T-cell (primary cell): ENCODE measurements at places on chromosomes 2 and 18. TPM values are rescaled to one million over a fixed set of nuclear protein-coding genes. Genes with fewer than 3 reads are reported as not detected.

FSIP2 gene
- total RNA-seq, result 0.70 TPM

ZNF385B gene
- 0.12 TPM for total RNA-seq

ANKRD29 gene
- 0.48 TPM for total RNA-seq

DNA sequence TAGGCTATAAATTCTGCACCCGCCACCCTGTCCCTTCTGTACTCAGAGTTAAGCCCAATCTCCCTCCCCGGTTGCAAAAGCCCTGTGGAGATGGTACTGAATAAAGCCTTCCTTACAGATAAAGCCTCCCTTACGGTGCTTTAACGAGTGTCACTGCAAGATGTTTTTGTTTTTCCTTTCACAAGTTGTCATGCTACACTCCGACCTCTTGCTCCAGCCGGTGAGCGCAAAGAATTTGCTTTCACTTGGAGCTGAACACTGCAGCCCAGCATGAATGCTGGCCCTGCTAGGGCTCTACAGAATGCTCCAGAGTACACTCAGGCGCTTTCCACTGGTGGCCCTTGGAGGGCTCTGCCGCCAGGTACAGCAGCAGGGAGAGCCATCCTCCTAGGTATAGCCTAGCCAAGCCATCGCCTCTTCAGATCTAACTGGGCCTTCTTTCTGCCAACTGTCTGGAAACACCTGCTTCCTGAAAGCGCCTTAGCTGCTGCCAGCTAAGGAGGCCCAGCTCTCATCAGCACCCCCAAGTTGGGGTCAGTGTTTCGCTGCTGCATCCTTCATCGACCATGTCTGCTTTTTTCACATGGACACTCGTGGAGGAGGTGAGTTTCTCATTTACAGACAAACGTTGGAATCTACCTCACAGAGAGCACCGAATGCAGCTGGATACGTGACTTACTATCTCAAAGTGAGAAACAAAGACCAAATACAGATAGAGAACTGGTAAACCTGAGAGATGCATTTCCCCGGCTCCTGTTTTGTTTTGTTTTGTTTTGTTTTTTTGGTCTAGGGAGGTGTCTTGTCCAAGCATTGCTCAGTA is 13.4 kb upstream of the CREG2 start:
- DNase-seq, result no peak

DNA sequence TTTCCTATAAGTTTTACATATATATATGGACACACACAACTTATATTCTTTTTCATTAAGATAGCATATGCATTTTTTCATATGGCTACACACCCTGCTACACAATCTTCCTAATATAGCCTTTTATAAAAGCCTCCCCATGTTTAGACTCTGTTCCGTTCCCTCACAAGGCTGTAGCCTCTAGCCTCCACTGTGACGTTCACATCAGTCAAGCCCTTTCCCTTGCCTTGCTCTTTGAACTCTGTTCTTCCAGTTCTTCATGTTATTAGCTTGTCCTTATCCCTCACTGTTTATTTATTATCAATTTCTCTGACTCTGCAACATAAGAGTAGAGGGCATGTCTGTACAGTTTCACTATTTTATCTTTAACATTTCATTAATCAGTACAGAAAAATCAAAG is 38.9 kb downstream of the HADHB start:
- no peak for DNase-seq

GRCh38 chr2:236986524-236987330 is 99.0 kb upstream of the COPS8 start:
- no peak for DNase-seq

- no peak for DNase-seq
These were observed 13.2 kb downstream of the ORC4 start for GRCh38 chr2:148007219-148007900.

DNA sequence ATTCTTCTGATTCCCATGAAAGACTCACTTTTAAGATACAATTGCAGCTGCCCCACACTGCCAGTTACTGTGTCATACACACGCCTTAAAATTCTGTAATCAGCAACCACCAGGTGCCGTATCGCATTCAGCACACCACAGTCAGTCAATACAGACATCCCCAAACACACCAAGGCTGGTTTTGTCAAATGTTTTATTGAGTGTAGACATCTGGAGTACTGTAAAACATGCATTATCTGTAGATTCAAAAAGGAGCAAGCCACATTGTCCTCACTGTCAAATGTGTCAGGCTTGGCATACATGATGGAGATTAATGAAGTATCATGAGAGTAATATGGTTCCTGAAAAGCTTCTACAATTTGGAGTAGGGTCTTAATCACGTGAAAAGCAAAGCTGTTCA is 109.7 kb upstream of the SP3 start:
- no peak for DNase-seq

DNA sequence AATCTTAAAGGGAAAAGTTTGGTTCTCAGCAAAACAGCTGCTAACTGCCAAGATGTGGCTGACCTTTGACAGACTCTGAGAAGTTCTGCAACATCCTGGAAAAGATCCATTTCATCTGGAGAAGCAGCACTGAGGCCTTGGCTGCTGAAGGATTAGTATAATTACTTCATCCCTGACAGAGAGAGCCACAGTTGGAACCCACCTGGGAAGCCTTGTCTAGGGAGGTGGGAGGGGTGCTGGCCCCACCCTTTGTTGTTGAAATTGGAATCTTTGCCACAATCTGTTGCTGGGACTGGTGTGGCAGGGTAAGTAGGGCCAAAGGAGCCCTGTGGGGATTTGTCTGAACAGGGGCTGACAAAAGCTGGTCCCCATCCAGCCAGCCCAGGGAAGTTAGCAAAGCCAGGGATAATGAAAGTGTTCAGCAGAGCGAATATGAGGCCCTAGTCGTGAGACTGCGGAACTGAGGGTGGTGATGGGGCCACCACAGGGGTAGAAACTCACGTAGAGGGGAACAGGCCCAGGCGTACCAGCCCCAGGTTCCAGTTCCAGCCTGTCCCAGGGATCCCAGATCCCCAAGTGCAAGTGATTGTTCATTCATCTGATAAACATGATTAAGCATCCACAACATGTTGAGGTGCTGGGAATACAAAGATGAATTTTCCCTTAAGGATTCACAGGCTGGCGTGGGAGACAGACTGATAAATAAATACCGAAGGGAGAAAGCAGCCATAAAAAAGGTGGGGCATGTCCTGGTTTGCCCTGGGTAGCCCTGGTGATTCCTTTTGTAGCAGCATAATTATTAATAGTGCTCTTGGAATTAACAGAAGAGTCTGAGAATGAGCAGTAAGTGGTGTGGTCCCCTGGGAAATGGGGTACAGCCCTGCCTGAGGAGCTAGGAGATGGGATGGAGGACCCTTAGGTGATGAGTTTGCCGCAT is 60.0 kb downstream of the MYO1B start:
- DNase-seq, result no peak

DNA sequence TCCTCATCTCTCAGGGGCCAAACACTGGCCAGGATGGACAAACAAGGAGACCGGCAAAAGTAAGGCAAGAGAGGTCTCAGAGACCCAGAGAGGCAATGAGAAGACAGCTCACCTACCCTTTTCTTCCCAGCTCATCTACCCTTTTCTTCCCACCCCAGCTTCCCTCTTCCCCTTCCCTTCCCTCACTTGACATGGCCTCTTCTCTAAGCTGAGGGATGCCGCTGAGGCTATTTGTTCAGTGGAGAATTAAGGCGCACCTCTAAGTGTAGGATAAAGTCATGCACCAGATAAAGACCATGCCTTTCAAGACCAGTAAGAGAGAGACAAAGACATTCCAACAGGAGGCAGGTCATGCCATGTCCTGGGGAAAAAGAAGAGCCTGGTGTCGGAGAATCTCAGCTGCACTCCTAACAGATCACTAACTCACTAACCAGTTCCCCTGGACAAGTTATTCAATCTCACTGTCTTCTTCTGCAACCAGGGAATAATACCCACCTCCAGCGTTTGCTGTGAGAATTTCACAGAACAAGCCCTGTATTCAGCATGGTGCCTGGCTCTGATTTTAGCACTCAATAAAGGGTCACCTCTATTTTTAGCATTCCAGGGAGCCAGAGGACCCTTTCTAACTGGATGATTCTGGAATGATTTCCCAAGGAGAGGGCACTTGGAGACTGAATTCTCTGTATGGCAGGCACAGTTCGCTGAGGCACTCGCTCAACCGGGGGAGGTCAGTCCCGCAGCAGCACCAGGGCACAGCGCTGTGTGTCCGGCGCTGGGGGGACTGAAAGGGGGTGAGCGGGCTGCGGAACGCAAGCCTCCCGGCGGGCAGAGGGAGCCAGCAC is 3.0 kb upstream of the FOSL2 start:
- no peak for DNase-seq

DNA sequence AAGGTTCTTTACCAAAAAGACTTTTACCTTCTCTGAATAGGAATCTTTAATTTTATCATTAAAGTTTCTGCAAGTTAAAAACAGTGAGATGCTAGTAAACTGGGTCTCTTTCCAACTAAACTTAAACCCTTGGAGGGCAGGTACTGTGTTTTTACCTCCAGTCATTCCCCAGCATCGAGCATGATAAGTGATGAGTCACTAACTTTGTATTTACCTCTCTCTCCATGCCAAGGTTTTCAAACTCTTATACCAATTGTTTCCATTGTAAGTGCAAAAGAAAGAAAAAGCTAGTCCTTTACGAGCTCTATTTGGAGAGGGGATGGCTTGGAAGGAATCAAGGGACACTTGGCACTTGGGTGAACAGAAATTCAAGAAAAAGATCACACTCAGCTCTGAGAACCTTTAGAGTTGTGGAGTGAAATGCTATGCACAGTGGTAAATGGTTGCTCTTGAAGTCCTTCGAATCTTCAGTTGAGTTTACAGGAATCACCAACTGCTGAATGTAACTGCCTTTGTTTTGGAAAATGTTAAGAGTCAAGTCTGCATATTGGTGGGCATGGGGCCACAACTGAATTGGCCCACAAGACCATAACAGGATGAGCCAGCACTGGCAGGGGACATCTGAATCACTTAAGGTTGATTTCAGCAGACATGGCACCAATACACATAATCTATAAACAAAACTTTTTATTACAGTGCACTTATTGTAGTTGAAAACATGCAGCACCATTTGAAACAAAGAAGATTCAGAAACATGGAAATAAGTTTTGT is 8.3 kb upstream of the RBM43 start:
- no peak for DNase-seq

DNA sequence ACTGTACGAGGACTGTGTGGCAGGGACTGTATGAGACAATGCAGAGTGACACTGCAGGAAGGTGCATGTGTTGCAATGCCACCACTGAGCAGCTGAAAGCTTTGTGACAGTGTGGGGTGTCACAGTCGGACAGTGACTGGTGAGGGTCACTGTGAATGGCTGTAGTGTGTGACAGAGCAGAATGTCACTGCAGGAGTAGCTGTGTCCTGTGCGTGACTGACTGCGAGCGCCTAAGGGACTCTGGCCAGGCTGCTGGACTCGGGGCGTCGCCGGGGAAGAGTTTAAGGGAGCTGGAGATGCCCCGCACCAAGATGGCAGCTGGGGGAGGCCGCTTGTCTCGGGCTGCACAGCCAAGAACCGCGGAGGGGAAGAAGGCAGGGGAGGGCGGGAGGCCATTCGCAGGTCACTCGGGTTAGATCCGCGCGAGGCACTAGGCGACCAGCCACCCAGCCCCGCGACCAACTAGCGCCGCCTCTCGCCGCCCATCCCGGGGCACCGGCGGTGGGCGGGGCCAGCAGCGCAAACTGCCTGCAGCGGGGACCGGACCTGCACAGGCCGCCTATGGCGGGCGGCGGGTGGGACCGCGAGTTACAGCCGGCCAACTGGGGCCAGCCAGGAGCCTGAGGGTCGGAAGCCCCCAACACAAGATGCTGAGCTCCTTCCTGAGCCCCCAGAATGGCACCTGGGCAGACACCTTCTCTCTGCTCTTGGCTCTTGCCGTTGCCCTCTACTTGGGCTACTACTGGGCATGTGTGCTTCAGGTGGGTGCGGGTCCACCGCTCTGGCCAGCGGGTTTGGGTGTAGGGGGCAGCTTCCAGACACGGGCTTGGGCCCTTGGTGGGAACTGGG is at the start of gene ABHD1:
TSS of gene ABHD1 (plus strand) at position 514 of the 849 bp plus-strand sequence. CDS start at position 648, 134 bp downstream.
- peak; percentile 47 for DNase-seq

DNA sequence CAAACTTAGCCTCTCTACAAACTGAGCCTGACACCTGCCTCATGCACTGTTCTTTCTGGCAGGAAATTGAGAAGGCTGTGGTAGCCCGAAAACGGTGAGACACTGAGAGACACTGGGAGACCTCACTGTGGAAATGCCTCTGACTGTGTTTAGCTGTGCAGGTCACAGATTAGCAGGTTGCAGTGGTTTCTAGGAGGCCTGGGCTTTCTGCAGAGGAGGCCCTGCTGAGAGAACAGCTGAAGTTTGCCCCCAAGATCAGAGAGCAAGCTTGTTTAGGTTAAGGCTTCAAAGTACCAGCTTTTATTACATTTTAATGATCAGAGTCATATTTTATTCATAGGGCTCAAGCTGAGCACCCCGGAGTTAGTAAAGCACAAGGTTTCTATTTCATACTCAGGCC is 68.7 kb upstream of the LYPD6 start:
- no peak for DNase-seq

- DNase-seq, result peak; percentile 16
These were observed at the start of gene RSAD2 for GRCh38 chr2:6877402-6878304. RSAD2 (plus strand) TSS chr2:6877777; CDS start chr2:6877801, 24 bp downstream.
